Ureter (tissue), 1 donor: ENCODE measurements at places on chromosomes 6 and 20. TPM values are rescaled to one million over a fixed set of nuclear protein-coding genes. Genes with fewer than 3 reads are reported as not detected.

The SSTR4 gene
- not detected for total RNA-seq

GRCh38 chr6:40342723-40343122, 244.4 kb downstream of the LRFN2 start:
- DNase-seq = peak; percentile 27

GRCh38 chr6:137646484-137646883, 152.3 kb upstream of the OLIG3 start:
- DNase-seq = no peak

DNA sequence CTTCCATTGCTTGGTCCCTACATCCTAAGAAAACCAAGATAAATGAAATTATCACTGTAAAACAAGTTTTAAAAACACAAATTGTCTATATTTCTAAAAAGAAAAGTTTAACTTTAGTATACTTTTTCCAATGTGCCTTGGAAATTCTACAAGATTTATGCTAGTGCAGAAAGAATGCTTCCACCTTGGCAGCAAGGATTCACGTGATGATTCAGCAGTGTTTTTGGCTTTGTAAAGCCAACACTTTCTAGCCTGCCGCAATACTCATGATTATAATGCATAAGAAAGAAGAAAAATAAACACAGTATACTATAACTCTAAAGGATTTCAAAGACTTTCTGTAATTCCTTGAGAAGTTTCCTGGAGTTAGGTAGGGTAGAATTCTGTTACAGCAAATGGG, 442.7 kb downstream of the TENT5A start:
- DNase-seq = no peak
